Fibroblast of mammary gland (primary cell): ENCODE measurements at places on chromosomes 13 and 19.

DNA sequence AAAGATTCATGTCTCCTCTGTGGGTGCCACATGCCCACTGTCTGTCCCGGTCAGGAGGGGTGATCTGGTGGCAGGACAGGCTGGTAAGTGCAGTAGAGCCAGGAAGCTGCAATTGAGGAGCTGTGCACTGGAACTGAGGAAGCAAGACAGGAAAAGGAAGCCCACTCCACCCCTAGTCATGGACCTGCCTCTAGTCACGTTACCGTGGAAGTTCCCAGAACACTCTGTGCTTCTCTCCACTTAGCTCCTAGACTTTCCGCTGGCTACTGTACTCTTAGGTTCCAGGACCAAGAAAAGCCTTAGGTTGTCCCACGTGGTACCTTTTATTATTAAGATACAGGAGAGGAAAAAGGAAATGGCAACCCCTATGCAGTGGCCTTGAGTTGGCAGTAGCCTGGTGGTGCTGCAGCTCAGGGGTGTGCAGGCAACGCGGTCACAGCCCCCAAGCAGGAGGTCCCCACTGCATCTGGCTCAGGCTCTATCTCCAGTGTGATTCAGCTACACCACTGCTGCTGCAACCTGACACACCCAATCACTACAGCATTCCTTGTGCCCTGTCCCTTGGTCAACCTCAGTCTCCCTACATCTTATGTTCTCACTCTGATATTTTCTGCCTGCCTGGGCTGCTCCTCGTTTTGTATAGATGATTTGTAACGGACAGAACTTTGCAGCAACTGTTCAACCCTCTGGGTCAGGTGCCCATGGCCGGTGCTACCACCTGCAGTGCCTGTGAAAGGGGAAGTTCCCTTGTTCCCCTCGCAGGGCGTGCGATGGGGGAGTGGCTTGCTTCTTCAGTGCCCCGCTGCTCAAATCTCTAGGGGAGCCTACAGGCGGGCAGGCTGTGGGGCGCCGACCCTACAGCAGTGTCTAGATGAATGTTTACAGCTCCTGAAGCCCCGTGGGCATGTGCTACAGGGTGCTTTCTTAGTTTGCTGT, 24.4 kb upstream of the GPR12 start:
- DNase-seq: no peak

DNA sequence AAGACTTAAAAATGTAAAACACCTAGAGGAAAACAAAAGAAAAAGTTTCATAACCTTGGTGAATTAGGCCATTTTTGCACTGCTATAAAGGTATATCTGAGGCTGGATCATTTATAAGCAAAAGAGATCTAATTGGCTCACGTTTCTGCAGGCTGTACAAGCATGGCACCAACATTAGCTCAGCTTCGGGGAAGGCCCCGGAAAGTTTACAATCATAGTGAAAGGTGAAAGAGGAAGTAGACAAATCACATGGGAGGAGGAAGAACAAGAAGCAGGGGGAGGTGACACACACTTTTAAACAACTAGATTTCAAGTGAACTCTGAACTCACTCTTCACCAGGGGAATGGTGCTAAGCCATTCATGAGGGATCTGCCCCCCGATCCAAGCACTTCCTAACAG, 1358.5 kb upstream of the PCDH9 start:
- DNase-seq: no peak

DNA sequence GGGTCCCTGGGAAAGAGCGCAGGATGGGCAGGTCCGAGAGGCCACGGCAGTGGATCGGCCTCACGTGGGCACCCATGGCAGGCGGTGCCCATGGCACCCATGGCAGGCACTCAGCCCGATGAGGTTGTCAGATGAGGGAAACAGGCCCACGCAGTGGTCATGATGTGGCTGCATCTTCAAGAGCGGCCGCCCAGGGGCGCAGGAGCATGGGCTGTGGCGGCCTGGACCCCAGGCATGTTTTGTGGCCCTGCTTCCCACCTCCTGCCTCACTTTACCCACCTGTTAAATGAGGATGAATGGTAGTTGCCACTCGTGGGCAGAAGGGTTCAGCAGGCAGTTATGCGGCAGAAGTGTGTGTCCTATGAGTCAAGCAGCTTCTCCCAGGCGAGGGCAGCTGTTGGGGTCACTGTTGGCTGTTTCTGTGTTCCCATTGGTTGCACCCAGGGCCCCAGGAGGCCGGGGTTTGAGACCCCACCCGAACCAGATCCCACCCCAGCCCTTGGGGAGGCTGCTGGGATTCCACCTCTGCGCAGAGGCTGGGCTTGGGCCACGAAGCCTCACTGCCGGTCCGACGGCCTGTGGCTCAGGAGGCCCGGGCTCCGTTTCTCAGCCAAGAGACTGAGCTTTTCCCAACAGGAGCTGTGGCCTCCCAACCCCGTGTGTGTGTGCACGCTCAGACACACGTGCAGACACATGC, 30.0 kb downstream of the CSNK1G2 start:
- DNase-seq: no peak

DNA sequence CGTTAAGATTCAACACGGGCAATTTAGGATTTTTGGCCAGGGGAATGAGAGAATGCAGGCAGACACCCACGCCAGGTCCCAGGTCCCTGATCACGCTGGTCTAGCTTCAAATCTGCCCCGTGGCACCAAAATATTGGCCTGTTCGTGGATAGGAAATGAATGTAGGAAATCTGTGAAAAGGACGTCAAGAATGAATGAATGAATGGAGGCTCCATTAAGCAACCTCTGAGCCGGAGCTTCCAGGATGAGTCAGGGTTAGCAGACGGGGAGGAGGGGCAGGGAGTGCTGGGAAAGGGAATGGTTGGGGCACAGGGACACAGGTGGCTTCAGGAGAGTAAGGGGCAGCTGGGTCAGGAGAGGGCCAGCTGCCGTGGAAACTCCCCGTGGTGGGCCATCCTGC, 4.2 kb downstream of the SULT2B1 start:
- peak; percentile 71 for DNase-seq

GRCh38 chr19:11766597-11767591, at the start of gene ZNF441:
Gene ZNF441 (plus strand): TSS chr19:11767000. CDS start chr19:11767194, 194 bp downstream.
- peak; percentile 89 for DNase-seq

GRCh38 chr13:27644302-27644701, 22.6 kb downstream of the POLR1D start:
- DNase-seq: peak; percentile 94

DNA sequence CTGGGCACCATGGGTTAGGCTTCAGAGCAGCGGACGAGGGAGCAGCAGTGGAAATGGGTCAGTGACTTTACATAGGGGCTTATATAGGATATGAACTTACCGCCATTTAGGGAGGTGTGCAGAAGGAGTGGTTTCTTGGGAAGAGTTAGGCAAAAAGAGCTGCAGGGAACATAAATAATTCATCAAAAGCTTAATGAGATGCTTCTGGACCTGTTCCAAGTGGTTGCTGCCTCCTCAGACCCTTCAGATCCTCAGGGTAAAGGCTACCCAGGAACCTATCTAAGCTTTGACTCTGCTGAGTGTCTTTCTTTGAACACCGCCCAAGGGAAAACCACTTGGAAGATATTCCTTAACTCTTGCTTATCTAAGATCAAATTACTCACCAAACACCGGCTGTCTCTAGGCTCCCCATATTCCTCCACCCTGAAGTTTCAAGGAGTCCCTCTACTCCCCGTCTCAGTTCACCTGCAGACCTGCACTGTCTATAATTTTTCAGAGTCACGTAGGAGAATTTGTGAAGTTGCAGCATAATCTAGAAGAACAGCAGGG, at the start of gene IGFL4:
Gene IGFL4, minus strand, starts transcription at position 51 of the 549 bp plus-strand sequence. Its CDS starts 40 bp downstream, at position 11.
- no peak for DNase-seq

DNA sequence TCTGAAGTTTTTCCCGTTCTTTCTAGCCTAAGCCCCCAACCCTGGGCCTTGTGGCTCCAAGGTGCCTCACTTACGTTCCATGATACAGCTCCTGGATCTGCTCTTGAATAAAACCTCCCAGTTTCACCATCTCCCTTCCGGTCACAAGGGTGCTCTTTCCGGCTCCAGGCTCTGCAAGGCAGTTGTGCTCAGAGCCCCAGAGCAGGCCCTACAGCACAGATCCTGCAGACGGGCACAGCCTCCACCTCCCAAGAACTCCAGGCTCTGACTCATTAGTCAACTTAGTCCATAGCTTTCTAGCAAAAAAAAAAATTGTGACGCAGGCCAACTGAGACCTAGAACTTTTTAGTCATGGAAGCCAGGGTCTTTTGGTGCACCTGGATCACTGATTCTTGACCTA, 33.9 kb upstream of the SLC7A10 start:
- no peak for DNase-seq

GRCh38 chr13:39559847-39560246, 43.1 kb downstream of the LHFPL6 start:
- DNase-seq: no peak

DNA sequence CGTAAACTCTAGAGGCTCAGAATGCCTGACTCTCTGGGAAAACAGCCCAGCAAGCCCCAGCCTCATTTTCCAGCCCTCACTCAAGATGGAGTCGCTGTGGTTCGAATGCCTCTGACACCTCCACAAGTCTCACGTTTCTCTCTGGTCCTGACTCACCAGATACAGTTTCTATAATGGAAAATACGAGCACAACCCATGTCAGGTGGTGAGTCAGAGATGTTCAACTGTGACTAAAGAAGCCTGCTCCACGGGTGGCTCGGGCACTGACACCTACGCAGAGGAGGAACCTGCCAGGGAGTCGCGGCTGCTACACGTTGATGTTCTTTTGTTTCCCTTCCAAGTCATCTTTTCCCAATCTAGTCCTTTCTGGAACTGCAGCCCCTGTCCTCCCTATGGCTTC, 87.1 kb upstream of the STK24 start:
- peak; percentile 89 for DNase-seq

- no peak for DNase-seq
Observed at GRCh38 chr19:48934837-48935236, 1.3 kb downstream of the DHDH start.

DNA sequence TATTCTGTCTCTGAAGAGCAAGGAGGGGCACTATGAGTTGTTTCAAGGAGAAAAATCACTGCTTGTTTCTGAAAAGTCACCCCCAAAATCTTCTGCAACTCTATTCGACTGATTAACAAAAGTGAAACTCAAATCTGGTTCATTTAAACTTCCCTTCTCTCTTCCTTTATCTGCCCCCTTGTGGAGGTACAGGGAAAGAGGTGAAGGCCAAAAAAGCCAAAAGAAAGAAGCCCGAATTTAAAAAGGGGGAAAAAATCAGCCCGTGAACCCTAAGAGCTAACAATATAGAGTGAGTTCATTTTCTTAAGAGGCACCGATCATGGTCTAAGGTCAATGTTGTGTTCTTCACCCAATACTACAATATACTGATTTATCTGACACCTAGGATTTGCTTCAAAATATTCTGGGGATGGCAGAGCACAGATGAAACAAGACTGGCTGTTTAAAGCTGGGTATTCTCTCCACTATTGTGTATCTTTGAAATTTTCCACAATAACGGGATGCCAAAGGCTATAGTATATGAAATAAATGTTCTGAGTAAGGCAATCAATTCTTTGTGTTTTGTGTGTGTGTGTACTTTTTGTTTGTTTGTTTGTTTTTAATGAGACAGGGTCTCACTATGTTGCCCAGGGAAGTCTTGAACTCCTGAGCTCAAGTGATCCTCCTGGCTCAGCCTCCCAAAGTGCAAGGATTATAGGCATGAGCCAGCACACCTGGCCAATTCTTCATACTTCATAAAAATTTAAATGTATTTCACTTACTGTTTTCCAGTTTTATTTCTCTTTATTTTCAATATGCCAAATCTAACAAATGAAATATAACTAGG, 55.0 kb upstream of the EEF1AKMT1 start:
- peak; percentile 69 for DNase-seq

GRCh38 chr13:98885600-98885999, 92.3 kb downstream of the DOCK9 start:
- no peak for DNase-seq

GRCh38 chr13:30805132-30805537, 69.8 kb downstream of the ALOX5AP start:
- no peak for DNase-seq

DNA sequence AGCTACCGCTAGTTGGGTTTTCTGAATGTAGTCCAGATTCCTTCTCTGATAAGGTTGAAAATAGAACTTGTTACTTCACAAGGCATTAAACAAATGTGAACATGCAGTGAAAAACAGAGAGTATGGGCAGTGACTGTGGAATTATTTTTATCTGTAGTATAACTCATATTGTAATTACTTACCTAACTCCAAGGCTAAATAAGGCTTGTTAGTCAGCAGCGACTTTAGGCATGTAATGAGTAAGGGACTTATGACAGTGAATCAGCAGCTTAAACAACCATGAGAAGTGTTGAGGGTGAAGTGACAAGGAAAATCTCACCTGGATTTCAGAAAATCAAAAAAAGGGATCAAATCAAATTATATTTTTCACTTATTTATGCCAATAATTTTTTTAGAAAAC, 1719.5 kb upstream of the MIR17HG start:
- DNase-seq: no peak

- peak; percentile 91 for DNase-seq
Observed at GRCh38 chr13:46295491-46296114, 83.9 kb downstream of the LRRC63 start.
